NCI-H2081 (cell line): ENCODE measurements at places on chromosomes 11 and 22.

DNA sequence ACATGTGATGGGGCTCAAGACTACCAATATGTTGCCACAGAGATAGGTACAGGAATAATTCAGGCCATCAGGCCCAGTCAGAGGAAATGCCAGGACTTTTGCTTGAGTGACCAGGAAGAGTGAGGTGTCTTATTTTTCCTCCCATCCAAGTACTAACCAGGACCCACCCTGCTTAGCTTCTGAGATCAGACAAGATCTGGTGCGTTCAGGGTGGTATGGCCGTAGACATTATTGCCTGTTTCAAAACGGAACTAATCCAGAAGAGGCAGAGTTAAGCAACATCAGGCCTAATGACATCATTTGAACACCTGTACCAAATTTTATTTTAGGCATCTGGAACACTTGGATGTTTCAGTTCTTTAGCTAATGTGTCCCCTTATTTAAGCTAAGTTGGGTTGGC lies 205.5 kb upstream of the POU2AF2 start:
- no peak for DNase-seq

- DNase-seq = no peak
These were observed 3.4 kb upstream of the RCOR2 start for GRCh38 chr11:63920126-63920938.

DNA sequence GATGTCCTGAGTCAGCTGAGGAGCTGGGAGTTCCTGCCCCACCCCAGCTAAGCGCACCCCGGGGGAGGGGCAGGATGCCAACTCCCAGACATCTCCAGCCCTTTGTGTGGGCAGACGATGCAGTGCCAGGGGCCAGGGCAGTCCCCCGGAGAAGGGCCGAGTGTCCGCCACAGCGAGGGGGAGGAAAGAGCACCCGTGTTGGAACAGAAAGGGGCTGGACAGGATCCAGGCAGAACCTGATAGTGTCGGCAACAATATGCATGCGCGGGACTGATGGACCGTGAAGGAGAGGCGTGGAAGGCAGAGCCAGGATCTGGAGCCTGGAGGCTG lies 1434.7 kb downstream of the BRD1 start:
- DNase-seq = no peak

- DNase-seq = no peak
These were observed 168.8 kb upstream of the CADM1 start for GRCh38 chr11:115672999-115673411.

DNA sequence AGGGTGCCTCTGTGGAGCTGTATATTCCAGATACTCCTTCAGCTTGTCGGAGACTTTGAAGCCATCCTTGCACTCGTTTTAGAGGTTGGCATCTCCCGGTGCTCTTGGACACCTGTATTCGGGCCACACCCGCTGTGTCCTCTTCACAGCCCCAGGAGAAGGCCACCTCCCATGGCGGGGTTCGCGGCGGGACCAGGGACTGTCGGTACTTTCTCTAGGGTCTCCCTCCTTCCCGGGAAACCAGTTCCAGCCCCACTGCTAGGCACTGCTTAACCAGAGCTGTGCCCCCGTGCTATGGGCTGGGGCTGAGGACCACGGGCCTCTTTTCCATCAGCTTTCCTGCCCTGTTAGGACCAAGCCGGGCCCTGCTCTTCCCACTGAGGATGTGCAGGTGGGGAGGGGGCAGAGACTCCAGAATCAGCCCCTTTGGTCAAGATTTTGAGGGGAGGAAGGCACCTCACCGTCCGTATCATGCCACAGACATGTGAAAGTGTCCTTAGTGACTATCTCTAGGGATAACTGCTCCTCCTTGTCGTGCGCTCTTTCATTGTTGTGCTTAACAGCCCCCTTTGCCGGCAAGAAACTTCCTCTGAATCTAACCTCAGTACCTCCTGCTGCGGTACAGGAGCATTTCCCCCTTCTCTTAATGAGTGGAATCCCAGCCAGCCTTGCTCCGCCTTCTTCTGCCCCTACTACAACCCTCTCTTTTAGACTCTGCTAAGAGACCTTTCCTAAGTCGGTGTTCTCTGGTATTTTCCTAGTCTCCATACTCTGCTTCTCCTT lies 1.2 kb upstream of the B3GAT1 start:
- DNase-seq = no peak

DNA sequence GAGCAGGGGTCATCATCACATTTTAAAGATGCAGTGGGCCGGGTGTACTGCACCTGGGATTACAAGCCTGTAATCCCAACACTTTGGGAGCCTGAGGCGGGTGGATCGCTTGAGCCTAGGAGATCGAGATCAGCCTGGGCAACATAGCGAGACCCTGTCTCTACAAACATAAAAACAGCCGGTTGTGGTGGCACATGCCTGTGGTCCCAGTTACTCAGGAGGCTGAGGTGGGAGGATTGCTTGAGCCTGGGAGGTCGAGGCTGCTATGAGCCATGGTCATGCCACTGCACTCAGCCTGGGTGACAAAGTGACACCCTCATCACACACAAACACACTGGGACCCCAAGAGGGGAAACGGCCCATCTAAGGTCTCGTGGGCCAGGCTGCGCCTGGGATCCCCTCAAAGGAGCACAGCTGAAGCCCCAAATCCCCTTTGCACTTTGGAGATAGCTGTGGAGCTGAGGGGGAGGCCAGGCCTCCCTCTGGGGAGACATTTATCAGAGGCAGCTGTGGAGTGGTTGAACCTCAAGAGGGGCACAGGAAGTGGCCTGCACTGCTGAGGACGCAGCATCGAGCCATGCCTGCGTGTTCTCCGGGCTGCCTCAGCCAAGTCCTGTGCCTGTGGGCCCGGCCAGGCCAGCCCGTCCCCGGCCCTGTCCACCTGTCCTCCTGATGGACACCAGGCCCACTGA lies 27.5 kb downstream of the OSBPL5 start:
- no peak for DNase-seq

- DNase-seq = peak; percentile 55
These were observed 230.0 kb downstream of the SOX6 start for GRCh38 chr11:16126362-16126761.

GRCh38 chr22:19505735-19506126 lies 18.5 kb downstream of the CLDN5 start:
- DNase-seq = no peak

DNA sequence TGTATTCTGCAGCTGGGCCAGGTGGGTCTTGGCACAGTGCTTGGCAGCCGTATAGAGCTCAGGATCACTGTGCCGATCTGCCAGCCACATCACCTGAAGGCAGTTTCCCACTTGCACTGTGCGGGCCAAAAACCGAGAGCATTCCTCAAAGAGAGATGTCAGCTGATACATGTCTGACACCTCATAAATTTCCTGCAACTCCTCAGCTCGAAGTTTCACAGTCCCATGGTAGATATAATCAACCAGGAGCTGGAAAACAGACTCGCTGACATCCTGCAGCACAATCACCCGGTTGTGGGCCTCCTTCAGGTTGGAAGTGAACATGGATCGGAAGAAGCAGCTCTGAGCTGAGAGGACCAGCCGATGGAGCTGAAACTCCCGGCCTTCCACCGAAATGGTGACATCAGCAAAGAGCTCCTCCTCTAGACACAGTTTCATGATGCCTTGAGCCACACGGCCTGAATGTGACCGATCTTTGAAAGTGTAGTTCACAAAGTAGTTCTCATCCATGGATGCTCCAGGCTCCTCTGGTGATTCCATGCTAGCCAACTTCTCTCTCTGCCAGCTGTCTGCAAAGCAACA lies 1.2 kb downstream of the KBTBD4 start:
- no peak for DNase-seq

DNA sequence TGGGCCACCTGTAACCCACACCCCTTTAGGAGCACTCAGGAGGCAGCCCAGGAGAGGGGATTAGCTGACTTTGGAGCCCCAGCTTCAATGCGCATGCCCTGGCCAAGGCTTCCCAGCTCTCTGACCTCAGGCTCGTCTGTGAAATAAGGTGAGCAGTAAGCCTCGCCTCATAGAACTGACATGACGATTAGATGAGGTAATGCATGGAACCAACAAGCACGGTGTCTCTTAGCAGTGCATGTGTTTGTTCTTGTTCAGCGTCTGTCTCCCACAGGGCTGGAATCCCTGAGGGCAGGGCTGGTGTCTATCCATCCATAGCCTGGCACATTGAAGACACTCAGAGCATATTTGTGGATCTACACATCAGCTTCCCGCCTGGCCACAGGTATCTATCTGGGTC lies 415.4 kb downstream of the MN1 start:
- no peak for DNase-seq
